Inflammatory macrophage treated with lipopolysaccharide for 1 hour (primary cell): ENCODE measurements at places on chromosomes 7 and 10.

DNA sequence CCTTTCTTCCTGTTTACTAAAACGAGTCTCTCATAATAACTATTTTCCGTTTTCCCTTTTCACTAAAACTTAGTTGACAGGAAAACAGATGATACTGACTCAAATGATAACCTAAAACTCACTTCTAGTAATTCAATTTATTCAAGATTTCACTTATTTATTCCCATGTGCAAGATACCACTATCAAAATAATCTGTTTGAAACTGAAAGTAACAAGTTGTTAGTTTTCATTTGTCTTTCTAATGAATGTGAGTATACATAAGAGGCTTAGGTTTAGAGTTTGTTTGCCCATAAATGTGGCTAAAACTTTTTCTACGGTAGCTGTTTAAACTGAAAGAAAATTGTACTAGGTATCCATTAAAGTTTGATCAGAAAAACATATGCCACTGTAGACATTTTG, 314.9 kb upstream of the STEAP1 start:
- DNase-seq = no peak

DNA sequence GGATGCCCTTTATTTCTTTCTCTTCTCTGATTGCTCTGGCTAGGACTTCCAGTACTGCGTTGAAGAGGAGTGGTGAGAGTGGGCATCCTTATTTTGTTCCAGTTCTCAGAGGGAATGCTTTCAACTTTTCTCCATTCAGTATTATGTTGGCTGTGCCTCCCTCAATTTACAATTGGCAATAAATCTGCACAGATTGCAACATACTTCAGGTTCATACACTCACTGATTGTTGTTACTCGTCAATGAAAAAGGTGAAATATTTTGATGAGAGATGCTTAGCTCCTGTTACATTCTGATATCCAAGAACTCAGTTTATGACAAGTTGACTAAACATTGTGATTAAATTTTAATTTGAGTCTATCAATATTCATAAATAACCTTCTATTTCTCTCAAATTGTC, 37.9 kb upstream of the DKK1 start:
- DNase-seq = no peak

DNA sequence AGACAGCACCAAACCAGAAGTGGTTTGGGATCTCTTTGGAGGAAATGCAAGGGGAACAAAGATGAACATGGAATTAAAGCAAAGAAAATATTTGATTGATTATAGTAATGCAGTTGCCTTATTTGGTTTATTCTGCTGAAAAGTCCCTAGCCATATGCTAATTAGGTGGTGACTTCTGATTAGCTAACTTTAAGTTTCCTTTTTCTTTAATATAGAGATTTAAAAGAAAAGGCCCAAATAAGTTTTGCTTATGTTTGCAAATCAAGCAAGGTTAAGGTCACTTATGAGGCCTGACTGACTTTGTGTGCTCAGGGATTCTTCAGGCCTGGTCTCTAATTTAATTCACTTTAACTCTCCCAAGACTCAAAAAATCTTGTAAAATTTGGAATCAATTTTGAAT, 6.2 kb upstream of the ANKRD22 start:
- DNase-seq = peak; percentile 49

- no peak for DNase-seq
Measured at GRCh38 chr10:106819490-106819889, 345.0 kb downstream of the SORCS1 start.

DNA sequence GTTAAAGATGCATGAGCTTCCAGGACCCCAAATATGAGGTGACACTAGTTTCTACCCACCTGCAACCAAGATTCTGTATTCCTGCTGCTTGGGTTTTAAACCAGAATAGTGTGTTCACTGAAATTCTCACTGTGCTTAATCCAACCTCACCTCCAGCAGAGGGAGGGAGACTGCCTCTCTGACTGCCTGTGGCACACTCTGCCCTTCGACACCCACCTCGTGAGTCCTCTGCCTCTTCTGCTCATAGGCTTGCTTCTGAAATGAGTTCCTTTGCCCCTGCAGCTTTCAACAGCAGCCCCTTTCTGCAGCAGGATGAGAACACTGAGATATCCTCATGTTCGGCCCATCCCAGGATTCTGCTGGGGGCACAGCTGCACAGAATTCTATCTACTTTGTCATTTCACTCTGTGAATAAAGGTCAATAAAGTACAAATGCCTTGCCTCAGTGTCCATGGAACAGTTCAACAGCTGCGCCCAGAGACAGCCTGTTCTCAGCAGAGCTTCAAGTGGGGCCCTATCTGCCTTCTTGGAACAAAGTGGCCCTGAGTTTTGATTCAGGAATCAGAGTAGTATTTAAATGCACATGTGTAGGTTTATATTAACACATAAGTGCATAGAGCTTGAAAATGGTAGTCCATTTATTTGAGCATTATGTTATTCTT, 632.5 kb downstream of the TNS3 start:
- DNase-seq = no peak

DNA sequence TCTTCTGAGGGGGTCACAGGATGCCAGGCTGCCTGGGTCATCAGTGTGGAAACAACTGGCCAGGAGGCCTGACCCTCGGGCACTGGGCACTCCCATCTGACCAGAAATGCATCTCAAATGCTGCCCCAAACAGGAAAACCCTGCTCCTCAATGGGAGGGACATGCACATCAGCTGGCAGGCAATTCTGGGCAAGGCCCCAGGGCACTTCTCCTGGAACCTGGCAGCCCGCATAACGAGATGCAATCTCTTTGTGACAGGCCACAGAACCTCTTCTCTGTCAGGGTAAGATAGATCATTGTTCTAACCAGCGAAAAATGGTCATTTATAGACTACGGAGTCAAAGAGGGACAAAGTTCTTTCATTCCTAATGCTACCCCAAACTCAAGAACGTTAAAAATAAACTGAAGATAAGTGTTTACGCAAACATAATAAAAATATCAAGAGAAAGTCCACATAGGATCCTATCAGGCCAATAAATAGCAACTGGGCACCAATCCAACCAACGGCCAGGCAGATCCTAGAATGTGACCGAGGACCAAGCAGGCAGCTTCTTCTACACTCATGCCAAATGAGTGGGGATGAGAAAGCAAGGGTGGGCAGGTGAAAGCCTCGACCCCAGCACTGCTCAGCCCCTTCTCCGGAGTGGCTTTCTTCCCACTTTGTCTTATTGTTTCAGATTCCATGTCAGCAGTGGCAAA, 212.3 kb downstream of the TCERG1L start:
- DNase-seq = no peak

DNA sequence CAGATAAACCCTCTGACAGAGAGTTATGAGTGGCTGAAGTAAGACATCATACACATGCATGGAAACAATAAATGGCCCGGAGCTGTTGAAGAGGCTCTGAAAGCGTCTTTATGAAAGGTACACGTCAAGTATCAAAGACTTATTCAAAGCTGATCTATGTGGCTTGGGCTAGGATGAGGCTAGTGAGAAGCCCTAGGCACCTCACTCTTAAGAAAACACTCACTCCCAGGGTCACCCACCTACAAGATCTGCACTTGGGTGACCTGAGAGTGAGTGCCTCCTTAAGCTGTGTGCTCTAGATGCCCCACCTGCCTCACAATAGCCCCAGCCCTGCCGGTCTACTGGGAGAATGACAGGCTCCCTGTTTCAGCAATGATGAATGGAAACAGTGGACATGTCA, 1.1 kb upstream of the GIMAP1 start:
- DNase-seq = no peak

DNA sequence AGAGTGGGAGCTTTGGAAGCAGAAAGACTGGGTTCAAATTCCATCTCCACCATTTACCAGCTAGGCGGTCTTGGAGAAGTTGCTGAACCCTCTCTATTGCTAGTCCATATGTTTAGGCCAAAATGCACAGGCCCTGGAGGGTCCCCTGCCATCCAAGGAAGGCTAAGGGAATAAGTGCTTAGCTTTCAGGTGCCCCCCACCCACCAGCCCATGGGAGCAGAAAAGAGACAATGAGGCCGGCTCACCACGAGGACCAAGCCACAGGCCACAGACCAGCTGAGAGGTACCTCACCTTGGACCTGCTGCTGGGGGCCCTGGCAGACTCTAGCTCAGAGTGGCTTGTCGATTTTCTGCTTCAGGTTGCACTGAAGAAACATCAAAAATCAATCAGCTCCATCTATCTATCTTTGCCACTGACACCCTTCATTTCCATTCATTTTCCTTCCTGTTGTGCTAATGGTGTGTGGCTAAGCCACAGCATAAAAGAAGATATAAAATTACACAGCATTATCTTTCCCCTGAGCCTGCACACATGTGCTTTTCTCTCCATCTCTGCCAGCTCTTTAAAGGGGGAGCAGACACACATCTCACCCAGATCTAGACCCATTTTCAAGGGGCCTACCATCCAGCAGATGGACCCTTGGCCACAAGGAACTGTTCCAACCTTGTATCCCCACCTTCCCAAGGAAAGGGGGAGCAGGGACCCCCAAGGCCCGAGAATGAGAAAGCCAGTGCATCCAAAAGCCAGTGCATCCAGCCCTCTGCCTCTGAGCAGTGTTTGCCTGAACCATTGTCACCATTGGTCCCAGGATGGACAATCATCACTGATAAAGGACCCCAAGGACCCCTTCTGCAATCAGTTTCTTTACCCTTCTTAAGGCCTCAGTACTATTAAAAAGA, 65.4 kb downstream of the GRID1 start:
- DNase-seq = no peak

- DNase-seq = no peak
Measured at GRCh38 chr10:85527616-85528317, 838.8 kb downstream of the GRID1 start.

DNA sequence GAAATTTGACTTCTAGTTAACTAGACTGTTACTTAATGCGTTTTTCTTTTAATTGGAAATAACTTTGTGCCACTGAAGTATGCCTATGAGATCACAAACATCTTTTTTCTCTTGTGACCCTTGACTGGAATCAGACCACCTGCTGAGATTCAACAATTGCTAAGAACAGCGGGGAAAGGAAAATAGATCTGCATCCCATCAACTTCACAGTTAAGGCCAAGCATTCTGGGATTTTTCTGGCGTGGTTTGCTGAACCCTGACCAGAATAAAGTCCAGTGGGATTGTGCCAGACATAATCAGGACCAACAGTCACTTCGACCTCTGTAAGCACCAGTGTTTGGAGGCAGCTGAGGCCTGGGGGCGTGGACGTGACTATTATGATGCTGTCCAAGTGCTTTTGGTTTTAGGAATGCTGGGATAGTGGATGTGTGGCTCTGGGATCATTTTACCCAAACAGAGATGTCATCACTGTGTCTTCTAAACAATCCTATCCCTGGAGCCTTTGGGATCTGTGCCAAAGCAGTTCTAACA, 373.3 kb upstream of the PRKCQ start:
- no peak for DNase-seq

GRCh38 chr10:45520476-45520875, 146.5 kb downstream of the ALOX5 start:
- no peak for DNase-seq

GRCh38 chr7:44889086-44889781, 3.9 kb upstream of the PURB start:
- DNase-seq = no peak

DNA sequence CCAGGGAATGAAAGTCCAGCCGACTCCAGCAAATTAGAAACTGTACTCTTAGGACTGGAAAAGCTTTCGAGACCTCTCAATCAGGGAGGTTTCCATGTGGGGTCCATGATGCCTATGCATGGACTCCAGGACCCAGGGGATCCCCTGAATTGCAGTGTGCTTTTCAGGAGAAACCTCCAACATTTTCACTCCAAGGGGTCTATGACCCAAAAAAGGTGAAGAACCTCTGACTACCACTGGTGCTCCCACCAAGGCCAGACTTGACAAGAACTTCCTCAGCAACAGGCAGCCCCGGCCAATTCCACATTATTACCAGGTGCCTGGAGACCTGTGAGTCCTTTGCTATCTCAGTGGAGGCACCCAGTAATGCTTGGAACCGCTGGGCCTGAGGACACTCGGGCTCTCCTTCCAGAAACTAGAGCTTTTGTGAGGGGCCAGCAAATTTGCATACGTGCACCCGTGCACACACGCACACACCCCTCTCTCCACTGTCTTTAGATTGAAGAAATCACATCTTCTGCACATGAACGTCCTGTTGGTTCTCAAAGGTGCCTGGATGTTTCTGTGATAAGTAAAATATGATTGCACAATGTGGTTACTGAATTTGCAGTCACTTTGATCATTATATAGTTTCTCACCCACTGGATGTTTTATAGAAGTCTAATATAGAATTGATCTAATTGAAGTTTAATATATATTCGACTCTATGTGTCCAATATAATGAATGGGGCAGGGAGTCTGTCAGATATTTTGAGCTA, 54.7 kb downstream of the SYPL1 start:
- DNase-seq = no peak

DNA sequence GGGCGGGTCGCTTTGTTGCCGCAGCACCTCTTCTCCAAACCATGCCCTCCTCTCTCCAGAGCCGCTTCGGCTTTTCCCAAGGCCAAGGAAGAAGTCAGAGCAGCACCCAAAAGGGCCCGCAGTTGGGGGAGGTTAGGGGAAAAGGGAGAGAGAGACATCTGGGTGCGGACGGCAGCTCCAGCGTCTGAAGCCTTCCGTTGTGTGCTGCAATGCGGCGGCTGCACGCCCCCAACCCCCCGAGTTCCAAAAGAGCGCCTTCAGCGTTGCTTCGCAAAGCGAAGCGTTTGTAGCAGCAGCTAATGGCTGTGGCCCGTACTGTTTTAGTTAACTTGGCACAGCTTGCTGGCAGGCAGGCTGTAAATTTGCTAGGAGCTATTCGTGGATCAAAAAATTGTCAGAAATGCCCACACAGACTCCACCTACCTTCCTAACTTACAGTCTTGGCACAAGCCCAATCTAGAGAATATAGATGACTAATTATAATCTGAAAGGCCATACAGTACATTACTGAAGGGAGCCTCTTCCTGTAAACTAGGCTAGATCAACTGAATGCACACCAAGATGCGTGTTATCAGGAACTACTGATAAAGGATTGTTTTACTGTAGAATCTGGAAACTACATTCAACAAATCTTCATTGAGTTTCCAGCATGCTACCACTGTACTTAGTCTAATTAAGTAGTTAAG, 1.1 kb upstream of the KBTBD2 start:
- peak; percentile 70 for DNase-seq

DNA sequence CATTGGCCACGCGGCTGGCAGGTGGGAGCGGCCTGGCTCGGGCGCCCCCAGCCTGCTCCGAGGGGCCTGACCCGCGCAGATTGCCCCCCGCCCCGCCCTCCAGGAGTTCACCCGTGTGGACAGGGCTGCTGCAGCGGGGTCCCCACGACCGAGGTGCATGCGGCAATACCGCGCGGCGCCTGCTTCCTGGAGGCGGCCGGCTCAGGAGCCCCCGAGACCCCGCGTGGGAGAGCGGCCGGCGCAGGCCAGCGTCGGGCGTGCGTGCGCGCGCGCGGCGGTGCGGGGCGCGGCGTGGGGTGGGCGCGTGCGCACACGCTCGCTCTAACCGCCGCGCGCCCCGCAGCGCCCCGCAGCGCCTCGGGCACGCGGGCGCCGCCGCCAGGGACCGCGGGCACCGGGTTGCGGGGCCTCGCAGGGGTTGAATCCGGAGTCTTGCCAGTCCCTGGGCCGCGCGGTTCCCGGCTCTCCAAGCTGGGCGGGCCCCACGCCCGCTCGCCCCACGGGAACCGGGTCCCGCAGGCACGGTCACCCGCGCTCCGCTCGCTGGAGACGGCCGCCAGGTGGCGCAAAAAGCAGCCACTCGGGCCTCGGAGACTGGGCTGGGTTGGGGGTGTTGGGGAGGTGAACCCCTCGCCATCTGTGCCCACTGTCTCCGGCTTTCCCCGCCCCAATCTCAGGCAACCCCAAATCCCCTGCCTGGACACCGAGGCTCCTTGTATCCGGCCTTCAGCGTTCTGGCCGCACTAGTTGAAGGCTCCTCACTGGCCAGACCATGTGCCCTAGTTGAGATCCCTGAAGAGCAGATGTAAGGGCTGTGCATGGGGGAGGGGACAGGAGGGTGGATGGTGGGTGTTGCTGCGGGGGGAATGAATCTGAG, 1.3 kb upstream of the ACHE start:
- no peak for DNase-seq

GRCh38 chr10:23917251-23917840, 291.6 kb upstream of the KIAA1217 start:
- DNase-seq = no peak
